ENCODE measurements at places on chromosomes 1 and 21.
A peak's percentile ranks its signal among the peaks of the same experiment; 100 is the strongest.

- peak; percentile 63 for DNase-seq
These were observed 20.4 kb downstream of the AGRN start for GRCh38 chr1:1040004-1040991.

GRCh38 chr1:7229696-7230631, 444.7 kb downstream of the CAMTA1 start:
- no peak for DNase-seq

DNA sequence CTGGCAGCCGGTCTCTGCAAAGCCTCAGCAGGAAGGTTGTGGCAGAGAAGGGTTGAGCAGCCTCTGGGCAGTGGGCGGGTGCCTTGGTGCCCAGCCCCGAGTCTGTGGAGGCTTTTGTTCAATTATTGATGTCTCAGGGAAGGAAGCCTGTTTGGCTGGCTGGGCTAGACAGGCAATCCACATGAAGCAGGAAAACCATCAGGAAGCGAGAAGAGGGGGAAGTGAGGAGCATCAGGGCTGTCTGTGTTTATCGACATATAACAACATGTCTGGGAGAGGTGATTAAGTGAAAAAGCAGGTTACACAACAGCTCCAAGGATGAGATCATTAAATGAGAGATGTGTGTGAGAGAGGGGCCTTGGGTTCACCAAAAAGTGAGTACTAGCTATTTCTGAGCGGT, 105.4 kb downstream of the UBE2U start:
- no peak for DNase-seq

GRCh38 chr1:22557341-22557950, 5.8 kb upstream of the EPHA8 start:
- no peak for DNase-seq

GRCh38 chr1:202848191-202848542, 37.4 kb downstream of the PCAT6 start:
- DNase-seq, result no peak

GRCh38 chr1:169141356-169141755, 34.9 kb downstream of the ATP1B1 start:
- DNase-seq, result no peak

DNA sequence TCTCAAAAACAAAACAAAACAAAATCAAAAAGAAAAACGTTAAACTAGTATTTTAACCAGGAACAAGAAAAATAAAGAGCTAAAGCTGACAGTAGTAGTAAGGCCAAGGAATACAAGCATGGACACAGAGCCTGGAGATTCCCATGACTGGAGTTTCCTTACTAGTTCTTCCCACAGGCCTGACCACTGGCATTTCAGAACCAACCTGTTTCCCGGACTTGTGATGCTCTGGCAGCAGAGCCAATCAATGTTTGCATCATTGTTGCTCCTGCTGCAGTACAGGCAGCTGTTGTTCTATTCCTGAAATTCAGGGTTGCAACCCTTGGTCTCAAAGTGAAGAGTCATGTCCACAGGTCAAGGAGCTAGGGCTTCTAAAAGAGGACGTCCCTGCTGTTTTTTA, 111.3 kb upstream of the WARS2 start:
- no peak for DNase-seq

DNA sequence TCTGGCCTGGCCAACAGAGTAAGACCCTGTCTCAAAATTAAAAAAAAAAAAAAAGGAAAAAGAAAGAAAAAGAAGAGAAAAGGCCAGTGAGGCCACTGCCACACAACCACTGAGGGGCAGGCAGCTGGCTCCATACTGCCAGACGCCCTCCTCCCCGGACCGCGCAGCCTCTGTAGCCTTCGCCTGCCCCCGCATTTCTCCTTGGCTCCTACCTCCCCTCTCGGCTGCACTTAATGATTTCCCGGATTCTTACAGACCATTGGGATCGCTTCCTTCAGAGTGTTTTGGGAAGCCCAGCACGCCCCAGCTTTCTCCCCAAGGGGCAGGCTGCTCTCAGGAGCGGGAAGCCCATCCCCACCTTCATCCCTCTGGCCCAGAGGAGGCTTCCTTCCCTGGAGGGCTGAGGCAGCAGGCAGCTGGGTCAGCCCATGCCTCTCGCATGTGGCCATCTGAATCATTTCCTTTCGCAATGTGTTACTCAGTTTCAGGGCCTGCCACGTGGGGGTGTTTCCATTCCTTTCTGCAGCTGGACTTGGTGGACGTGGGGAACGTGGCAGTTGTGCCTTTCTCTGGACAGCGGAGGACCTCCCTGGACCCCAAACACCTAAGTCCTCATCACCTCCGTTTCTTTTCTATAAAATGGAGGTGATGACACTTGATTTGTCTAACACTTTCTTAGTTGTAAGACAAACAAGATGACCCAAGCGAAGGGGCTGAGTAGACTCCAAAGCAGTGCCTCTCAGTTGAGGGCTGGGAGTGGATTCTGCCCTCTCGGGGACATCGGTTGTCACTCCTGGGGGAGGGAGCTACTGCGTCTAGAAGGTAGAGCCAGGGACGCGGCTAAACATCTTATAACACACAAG, 2.3 kb downstream of the SLC2A5 start:
- DNase-seq, result no peak

- no peak for DNase-seq
These were observed 103.9 kb downstream of the BCAR3 start for GRCh38 chr1:93577536-93578432.

DNA sequence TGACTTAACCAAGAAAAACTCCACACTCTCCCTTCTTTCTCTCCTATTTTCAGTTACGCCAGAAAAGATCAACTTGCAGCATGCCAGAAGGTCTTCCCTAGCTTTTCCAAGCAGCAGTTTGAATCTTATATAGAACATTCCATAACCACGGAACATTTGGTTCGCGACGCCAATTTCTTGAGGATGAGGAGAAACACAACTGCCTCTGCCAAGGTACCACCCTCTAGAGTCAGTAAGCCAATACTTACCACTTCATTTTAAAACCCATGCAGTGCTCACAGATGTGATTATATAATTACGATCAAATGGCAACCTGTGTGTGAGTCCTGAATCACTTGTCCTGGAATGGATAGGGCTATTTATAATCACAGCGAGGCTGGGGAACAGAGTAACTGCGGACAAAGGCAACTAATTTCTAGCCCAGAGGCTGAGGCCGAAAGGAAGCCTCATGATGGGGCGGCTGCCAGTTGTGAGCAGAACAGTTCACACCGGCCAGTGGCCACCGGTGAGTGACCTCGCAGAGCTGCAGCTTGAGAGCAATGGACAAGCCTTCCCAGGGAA, 43.2 kb upstream of the BACE2 start:
- no peak for DNase-seq

DNA sequence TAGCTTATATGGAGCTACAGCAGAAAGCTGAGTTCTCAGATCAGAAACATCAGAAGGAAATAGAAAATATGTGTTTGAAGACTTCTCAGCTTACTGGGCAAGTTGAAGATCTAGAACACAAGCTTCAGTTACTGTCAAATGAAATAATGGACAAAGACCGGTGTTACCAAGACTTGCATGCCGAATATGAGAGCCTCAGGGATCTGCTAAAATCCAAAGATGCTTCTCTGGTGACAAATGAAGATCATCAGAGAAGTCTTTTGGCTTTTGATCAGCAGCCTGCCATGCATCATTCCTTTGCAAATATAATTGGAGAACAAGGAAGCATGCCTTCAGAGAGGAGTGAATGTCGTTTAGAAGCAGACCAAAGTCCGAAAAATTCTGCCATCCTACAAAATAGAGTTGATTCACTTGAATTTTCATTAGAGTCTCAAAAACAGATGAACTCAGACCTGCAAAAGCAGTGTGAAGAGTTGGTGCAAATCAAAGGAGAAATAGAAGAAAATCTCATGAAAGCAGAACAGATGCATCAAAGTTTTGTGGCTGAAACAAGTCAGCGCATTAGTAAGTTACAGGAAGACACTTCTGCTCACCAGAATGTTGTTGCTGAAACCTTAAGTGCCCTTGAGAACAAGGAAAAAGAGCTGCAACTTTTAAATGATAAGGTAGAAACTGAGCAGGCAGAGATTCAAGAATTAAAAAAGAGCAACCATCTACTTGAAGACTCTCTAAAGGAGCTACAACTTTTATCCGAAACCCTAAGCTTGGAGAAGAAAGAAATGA, 37.6 kb downstream of the CENPF start:
- no peak for DNase-seq

Data from central memory CD8-positive, alpha-beta T cell (primary cell).